Small intestine (tissue), 16 donors: ENCODE measurements at places on chromosomes 2 and 18. TPM values are rescaled to one million over a fixed set of nuclear protein-coding genes. Genes with fewer than 3 reads are reported as not detected.

DNA sequence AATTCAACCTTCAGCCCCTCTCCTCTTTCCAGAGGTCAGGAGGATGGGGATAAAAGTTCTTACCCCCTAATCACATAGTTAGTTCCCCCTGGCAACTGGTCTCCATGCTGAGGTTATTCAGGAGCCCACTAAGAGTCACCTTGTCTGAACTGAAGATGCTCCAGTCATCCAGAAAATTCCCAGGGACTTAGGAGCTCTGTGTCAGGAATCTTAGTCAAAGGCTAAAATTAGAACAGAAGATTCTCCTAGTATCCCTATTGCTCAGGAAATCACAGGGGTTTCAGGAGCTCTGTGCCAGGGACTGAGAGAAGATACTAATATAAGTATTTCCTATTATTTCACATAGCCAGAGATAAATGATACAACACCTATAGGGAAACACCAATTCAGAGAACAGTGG, 37.3 kb upstream of the LONRF2 start:
- no peak for DNase-seq

The BIRC6 gene
- 55.1 TPM for polyA plus RNA-seq

- no peak for DNase-seq
Measured at GRCh38 chr2:196322973-196323810, 151.8 kb upstream of the STK17B start.

- DNase-seq = peak; percentile 42
Measured at GRCh38 chr2:222613715-222614331, 42.1 kb downstream of the FARSB start.

The DES gene
- polyA plus RNA-seq = 99.4 TPM

DNA sequence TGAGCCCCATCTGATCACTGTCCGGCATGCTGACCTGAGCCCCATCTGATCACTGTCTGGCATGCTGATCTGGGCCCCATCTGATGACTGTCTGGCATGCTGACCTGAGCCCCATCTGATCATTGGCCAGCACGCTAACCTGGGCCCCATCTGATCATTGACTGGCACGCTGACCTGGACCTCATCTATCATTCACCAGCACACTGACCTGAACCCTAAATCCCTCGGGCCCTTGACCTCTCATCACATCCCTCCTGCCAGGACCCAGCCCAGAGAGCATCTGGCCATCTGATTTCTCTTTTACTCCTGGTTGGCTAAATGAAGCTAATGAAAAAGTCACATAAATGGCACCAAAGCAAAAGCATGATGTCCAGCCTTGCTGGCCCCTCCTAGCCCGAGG, 207.1 kb downstream of the NDUFA10 start:
- DNase-seq = no peak

GRCh38 chr2:241215421-241215820, 26.9 kb downstream of the ANO7 start:
- peak; percentile 30 for DNase-seq
